ENCODE measurements at places on chromosomes 16 and 17. TPM values are rescaled to one million over a fixed set of nuclear protein-coding genes. Genes with fewer than 3 reads are reported as not detected.

C1QL1 gene
- 1.2 TPM for total RNA-seq

DNA sequence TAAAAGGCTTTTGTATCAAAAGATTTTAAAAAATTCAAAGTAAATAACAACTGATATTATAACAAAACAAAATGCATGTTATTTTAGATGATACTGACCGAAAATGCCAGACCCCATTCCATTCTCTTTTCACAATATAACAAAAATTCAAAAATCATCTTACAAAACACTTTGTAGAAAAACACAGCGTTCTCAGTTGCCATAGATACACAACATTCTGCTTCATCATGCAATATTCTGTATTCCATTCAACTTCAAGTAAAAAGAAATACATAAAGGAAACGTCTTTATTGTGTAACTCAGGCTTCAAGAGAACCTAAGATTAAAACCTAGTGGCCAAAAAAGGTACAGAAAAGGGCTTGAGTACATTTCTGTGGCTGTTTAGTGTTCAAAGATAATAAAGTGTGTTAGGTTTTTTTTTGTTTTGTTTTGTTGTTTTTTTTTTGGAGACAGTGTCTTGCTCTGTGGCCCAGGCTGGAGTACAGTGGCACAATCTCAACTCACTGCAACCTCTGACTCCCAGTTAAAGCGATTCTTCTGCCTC is 250.5 kb downstream of the CEP112 start:
- DNase-seq = no peak

SMTNL2 gene
- 0.27 TPM for total RNA-seq

MGAT5B gene
- total RNA-seq = 0.05 TPM

Measured in colonic mucosa (tissue), 4 donors.